ENCODE measurements at places on chromosomes 13 and 19. TPM values are rescaled to one million over a fixed set of nuclear protein-coding genes. Genes with fewer than 3 reads are reported as not detected.

DNA sequence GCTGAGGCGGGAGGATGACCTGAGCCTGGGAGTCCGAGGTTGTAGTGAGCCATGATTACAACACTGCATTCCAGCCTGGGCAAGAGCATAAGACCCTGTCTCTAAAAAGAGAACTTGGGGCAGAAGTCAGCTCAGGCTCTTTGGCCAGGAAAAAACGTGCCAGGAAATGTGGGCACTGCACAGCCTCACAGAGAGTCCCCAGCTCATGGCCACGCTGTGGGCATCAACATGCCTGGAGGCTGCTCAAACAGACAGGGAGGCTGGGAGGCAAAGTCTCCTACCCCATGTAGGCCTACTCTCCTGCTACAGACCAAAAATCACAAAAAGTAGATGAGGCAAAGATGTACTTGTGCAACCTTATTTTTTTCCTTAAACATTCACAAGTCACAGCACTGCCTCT, 49.4 kb downstream of the PEPD start:
- DNase-seq = no peak

GRCh38 chr13:95160112-95160906, 140.9 kb downstream of the ABCC4 start:
- no peak for DNase-seq

DNA sequence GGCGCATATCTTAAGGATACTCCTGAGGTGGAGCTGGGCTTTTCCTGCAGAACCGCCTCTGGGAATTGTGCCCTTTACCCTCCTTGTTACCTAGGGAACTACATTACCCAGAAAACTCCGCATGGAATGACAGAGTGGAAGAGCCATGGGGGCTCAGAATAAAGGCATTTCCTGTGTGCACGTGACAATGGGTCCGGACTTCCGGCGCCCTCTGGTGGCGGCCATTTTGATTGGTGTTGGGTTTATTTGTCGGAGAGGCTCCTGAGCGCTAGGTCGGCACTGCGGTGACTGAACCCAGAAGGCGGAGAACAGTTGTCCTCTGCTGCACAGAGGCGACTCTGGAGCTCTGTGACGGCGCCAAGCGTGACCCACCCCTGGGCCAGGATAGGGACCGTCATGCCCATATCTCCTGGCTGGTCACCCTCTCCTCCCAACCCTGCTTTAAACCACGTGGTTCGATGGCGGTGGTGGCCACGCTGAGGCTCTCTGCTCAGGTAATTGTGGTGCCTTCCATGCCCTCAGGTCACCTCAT, at the start of gene ZNF587B:
Gene ZNF587B, plus strand, starts transcription at position 229 of the 532 bp plus-strand sequence. Its CDS starts 230 bp downstream, at position 459.
- DNase-seq = peak; percentile 76

DNA sequence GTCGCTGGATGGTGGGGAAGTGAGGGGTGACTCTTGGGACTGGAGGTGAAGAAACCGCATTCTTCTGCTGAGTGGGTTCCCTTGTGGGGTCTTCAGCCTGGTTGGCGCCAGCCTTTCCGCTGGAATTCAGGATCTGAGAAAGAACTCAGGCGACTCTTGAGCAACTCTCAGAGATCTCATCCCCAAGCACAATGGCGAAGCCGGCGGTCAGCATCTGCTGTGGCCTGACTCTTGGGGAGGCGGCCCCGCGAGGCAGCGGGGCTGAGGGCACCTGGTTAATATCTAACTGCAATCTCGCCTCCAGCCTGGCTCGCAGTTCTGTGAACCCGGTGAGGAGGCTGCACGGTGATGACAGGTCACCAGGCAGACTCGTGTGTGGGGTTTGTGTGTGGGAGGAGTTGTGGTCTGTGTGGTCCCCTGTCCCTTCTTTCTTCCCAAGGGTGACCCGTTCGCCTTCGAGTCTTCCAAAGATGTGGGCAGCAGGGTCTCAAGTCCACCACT, 883 bp downstream of the ZNF441 start:
- no peak for DNase-seq

- DNase-seq = no peak
Measured at GRCh38 chr13:94710065-94710781, 2.1 kb downstream of the SOX21 start.

DNA sequence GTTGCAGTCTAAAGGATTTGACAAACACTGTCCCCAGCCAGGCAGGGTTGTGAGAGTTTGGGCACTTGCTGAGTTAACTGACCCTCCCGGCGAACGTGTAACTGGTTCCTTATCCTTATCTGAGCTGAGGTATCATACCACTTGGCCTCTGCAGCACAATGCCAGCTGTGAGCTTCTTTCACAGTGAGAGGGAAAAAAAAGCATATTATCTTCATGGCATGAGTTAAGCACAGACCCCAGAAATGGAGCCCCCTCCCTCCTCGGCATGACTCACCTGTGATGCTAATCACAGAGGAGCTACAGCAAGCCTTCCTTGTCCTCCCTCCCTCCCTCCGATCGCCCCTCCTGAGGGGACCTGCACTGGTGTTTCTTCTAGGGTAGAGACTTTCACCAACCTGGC, 60.5 kb downstream of the EFNB2 start:
- DNase-seq = no peak

- no peak for DNase-seq
Measured at GRCh38 chr13:78465250-78465649, 138.1 kb downstream of the POU4F1 start.

DNA sequence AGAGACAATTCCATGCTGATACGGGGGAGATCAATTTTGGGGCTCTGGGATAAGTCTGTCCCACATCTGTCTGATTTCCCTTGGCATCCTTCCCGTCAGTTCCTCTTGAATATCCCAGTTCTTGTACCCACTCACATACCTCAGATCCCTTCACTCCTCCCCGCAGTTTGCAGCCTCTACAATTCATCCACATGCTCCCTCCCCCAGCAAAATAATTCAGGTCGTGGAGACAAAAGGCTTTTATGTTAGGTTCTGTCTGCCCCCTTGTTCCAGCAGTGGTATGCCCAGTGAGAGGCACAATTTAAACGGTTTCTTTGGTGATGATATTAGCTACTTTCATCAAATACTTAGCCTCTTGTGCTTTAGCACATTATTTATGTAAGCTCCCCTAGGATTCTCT, 9.6 kb downstream of the RPS16 start:
- no peak for DNase-seq

DNA sequence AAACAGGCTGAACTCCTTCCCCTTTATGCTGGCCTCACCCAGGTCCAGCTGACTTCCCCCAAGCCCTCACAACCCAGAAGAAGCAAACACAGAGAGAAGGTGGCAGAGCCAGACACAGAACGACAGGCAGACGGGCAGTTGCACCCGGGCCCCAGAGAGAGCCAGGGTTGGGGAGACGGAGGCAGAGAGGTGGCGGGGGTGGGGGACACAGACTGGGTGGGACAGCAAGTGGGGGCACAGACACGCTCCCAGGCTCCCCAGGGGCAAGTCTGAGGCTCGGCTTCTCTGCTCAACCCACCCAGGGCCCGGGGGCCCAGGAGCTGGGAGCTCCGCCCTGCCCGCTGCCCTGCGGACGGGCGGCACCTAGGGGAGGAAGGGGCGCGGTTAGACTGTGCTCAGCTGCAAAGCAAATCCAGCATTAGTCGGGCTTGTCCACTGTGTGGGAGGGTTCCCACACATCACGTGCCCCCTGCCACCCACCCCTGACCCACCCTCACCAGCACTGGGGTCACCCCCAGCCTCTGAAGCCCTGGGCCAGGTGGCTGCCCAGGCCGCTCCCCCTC, 31.3 kb upstream of the ASF1B start:
- DNase-seq = no peak

DNA sequence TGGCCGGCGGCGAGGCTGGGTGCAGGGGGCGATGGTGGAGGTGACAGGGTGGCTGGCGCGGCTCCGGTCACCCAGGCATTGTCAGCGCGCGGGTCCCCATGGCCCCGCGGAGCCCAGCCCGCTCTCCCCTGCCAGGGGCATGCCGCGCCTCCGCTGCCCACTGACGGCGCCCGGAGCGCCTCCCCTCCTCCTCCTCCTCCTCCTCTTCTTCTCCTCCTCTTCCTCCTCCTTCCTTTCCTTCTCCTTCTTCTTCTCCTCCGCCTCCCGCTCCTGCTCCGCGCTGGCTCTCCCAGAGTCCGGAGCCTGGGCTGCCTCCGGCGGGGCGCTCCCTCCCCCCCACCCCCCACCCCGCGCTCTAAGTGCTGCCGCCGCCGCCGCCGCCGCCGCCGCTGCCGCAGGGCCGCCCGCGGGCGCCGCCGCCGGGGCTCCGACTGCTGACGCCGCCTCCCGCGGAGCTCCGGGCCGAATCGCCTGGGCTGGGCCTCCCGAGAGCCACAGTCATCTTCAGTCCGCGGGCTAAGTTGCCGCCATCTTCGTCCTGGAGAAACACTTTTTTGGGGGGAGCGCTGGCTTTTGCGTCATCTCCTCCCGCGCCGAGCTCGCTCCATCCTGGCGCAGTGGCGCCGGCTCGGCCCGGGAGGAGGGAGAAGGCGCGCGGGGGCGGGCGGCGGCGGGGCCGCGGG, 348.3 kb downstream of the LIG4 start:
- DNase-seq = no peak

GRCh38 chr19:6014551-6015135, 36.7 kb upstream of the RANBP3 start:
- DNase-seq = no peak

GRCh38 chr13:32731576-32731975, 145.3 kb downstream of the PDS5B start:
- no peak for DNase-seq

DNA sequence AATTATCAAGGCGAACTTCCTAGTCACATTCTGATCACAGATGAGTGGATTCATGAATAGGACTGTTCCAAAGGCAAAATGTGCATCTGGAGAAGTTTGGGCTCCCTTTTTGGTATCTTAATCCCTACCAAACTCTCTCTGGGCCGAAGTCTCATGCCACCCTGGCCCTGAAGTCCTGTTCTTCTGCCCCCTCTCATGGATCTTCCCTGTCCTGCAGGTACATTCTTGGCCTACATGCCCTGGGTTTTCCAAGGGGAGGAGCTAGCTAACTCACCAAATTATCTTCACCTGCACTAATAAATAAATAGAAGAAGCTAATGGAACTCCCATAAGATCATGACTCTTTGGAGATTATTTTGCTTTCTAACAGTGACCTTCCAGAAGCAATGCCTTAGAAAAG, 50.3 kb downstream of the SERTM1 start:
- DNase-seq = no peak

GRCh38 chr19:49210108-49210900, 52.7 kb downstream of the TRPM4 start:
- no peak for DNase-seq

GRCh38 chr19:19594381-19594780, 24.1 kb downstream of the PBX4 start:
- DNase-seq = no peak

Gene SOX1
- total RNA-seq = not detected

Gene CDK8
- total RNA-seq = 34.0 TPM

Gene ZNF526
- total RNA-seq = 7.0 TPM

Gene TJP3
- total RNA-seq = 3.1 TPM

Gene CASP14
- total RNA-seq = not detected

Gene SIGLEC12
- total RNA-seq = 0.11 TPM

Gene IGSF23
- total RNA-seq = not detected

Data from urinary bladder (tissue), 4 donors.